ENCODE measurements at places on chromosomes 2 and 18.

GRCh38 chr2:16011621-16011960, 71.2 kb downstream of the MYCN start:
- DNase-seq = no peak

GRCh38 chr2:12935222-12935621, 218.5 kb downstream of the TRIB2 start:
- no peak for DNase-seq

GRCh38 chr18:76246590-76246989, 248.5 kb downstream of the ZNF516 start:
- no peak for DNase-seq

DNA sequence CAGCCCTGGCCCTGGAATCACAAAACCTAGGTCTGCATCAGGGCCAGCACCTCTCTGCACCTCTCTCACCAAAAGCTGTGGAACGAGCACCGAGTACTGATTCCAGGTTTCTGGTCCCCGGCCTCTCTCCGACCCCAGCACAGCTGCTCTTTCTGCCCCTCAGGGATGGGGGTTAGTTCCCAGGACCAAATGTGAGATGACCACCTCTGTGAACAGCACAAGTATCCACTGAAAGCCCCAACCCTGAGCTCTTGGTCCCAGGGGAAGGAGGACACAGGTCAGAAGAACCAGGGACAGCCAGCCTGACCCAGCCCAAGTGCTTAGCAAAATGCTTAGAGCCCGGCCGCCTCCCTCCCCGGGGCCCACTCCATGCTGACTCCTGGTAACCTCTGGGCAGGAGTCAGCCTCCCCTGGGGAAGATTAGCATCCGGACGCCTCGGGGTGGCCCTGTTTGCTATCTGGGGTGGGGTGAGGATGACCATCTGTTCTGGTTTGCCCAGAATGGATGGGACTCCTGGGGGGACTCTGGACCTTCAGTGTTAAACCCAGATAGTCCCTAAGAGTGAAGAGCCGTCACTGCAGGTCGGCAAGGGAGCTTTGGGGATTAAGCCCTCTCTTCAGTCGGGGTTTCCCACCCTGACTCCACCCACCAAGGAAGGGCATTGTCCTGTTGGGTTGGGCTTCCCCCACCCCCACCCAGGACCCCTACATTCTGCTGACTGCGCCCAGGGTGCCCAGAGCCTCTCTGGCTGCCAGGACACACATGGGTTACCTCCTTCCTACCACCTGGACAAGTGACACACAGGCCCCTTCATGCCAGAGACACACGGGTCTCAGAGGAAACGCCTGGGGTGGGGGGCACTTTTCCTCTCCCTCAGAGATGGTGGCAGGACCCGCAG, 9.4 kb upstream of the GPR55 start:
- no peak for DNase-seq

GRCh38 chr2:27288610-27289009, 6.4 kb downstream of the TRIM54 start:
- DNase-seq = no peak

DNA sequence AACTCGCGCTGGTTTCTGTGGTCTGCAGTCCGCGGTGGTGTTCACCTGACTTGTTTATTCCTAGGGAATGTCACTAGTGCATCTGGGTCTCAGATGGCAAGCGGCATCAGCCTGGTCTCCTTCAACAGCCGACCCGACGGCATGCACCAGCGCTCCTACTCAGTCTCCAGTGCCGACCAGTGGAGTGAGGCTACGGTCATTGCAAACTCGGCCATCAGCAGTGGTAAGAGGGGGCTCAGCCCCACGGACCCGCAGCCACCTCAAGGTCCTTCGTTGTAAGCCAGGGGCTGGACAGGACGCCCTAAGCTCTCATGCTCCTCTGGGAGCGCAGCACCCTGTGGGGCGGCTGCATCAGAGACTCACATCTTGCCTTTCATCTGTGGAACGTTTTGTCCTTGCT, 237.5 kb downstream of the GBX2 start:
- DNase-seq = no peak

All from amygdala (tissue), 56 donors.